ENCODE measurements at places on chromosomes 2 and 18.

DNA sequence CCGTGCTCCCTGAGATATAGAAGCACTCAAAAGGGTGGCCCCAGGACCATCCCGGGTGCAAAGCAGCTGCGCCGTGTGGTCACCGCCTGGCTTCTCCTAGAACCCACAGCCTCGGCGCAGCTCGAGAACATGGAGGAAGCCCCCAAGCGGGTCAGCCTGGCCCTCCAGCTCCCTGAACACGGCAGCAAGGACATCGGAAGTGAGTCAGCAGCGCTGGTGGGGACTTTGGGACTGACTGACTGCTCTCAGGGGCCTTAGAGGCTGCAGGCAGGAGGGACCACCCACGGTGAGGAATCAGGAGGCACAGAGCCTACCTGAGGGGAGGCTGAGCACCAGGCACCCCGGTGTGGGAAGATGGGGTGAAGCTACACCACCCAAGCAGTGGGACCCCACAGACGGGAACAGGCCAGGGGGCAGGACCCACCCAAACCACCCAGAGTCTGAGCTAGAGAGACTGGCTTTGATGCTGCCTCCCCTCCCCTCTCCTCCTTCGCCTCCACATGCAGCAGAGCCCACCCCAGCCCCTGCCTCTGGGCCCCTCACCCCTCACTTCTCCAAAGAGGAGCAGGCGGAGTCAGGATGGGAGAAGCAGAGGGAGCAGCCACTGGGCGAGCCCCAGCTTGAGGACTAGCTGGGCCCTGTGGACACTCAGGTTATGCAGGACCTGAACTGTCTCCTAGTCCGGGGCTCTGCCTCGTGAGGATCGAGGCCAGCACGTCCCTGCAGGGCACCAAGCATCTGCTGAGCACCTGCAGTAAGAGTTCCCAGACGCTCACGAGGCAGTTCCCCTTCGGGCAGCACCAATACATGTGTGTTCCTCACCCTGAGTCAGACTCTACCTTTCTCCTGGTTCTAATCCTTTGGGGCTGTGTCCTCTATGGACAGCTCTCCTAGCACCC lies 28.7 kb downstream of the MTERF4 start:
- DNase-seq, result no peak

- peak; percentile 28 for DNase-seq
Observed at GRCh38 chr2:130920415-130921163, 83.9 kb downstream of the ARHGEF4 start.

DNA sequence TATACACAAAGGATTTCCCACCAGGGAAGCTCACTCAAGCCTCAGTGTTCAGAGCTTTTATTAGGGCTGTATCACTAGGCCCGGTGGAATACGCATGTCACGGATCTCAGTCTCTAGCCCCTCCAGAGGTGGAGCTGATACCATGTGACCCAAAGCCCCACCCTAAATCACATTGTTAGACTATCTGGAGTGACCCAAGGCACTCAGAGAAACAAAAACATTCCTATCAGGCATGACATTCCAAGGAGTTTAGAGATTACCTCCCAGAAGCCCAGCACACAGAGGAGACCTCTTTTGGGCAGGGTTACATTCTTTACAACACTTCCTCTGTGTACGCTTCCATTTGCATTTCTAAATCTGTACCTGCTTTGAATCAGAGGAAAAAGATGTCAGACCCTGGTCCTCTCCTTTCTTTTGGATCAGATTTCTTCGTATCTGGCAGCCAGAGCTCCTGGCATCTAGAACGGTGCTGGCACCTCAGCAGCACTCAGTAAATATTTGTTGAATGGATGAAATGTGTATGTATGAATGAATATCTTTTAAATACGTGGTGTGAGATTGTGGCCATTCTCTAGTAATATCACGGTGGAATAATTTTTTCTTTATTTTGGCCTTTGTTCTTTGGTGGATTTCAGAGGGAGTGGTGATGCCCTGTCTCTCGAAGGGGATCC lies 37.7 kb upstream of the SMAD2 start:
- DNase-seq, result no peak

DNA sequence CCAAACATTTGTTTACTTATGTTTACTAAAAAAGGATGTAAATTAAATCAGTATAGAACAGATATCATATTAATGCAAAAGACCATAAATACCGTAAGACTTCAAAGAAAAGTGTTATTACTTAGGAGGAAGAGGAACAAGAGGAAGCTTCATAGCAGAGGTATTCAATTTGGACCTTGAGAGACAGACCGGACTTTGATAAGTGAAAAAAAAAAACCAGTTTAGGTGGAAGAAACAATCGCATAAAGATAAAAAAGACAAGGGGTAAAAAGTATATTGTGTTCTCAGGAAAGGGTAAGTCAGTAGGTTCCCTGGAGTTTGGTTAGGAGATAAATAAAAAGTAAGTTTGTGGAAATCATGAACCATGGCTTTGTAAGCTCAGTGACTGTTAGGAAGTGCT lies 17.6 kb downstream of the PELI1 start:
- no peak for DNase-seq

DNA sequence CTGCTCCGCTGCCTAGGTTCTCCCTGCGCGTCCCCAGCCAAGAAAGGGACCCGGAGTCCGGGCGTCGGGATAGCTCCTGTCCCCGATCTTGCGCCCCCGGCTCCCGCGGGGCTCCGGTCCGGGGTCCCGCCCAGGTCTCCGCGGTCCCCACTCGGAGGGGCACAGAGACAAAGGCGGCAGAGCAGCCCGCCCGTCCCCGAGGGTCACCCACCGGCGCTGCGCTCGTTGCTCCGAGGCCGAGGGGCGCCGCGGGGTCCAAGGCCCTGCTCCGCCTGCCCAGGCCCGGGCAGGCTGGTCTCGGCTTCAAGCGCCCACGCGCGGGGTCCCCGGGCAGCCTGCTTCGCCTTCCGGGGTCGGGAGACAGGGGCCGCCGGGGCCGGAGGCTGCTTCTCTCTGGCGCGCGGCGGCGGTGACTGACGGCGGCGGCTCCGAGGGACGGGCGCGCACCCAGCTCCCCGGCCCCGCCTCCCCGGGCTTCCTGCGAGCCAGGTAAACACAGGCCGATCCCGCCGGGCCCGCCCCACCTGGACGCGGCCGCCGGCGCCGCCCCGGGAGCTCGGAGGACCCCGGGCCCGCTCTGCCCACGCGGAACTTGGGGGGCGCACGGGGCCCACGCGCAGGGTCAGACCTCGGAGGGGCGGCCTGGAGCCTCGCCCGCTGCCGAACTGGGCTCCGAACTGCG lies at the start of gene MBP:
MBP (minus strand) TSS at position 415 of the 682 bp plus-strand sequence. CDS start 27,522 bp downstream, outside the sequence.
- peak; percentile 61 for DNase-seq

GRCh38 chr18:29188760-29189159 lies 1011.8 kb upstream of the CDH2 start:
- DNase-seq, result no peak

- no peak for DNase-seq
Observed at GRCh38 chr18:8277270-8277669, 332.0 kb upstream of the RAB12 start.

DNA sequence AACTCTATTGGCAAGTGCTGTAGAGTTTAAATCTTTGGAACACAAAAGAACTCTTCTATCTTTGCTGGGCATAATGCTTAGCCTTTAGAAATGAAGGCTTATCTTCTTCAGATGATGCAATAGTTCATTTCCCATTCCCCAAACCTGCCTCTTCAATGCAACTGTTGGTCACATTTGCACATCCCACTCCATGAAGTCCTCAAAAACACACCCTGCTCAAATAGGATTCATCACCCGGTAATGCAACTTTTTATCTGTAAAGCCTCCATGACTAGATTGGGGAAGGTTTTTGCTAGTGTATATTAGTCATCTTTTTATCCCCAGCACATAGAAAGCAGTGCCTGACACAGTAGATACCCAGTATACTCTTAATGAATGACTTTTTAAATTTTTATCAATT lies 376.4 kb downstream of the RBM43 start:
- no peak for DNase-seq

GRCh38 chr2:164593959-164594358 lies 27.3 kb downstream of the GRB14 start:
- DNase-seq, result no peak

DNA sequence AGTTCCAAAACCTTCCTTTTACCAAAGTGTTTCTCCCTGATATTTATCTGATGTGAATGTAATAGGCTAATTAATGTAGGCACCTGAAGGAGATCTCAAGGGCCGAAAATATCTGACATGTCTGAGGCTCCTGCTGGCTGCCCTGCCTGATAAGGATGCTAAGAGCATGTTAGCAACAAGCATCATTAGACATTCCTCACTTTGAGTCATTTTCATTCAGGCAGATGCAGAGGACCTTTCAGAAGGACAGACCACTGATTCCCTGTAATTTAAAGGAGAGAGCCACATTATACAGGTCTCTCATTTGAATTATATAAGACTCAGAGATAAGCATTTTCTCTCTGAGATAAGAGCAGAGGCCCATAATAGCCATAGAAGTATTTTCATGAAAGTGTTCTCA lies 222.4 kb upstream of the NCKAP5 start:
- DNase-seq, result no peak

DNA sequence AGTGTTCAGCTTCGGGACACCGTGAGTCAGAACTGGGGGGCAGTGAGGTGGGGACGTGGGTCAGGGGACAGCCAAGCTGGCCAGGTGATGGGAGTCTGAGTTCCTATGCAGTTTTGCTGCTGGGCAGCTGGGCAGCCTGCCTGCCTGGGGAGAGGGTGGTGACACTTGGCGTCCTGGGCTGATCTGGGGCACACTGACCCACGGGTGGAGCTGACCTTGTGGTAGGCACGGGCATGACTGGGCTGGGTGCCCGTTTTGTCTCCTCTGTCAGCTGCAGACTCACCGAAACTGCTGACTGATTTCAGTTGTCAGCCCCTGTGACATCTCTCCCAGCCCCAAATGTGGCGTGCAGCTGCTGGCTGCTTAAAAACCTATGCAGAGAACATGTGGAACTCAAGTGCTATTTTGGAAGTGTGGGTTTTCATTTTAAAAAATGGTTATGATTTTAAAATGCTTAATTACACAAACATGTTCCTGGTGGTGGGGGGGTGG lies 32.6 kb upstream of the E2F6 start:
- no peak for DNase-seq

GRCh38 chr2:219514836-219515235 lies 554 bp downstream of the ASIC4 start:
- no peak for DNase-seq

DNA sequence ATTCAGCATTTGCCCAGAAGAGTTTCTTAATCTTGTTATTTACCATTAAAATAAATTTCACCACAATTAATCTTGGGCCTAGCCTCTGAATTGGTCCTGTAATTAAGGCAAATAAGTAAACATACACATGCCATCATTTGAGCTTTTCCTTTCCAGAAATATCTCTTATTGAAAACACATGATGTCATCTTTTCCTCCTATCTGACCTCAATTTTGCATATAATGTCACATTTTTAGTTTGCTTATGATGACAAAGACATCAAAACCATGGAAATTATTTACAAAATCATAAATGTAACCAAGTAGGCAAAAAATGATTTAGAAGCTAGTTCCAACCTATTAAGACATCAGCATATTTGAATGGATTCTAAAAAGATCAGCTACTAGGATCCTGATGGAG lies 915.5 kb downstream of the ERBB4 start:
- no peak for DNase-seq

DNA sequence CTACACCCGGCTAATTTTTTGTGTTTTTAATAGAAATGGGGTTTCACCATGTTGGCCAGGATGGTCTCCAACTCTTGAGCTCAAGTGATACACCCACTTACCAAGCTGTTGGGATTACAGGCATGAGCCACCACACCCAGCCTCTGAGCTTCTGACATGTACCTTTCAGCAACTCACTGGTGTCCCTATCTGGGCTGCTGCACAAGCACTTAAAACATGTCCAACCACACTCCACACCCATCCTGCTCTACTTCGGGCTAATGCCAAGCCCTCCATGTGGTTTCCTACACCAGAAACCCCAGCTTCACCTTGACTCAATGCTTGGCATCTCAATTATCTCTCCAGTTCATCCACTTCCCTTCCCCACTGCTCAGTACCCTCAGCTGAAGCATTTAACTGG lies 22.4 kb upstream of the ARMC9 start:
- DNase-seq, result no peak

- no peak for DNase-seq
Observed at GRCh38 chr2:7012141-7012764, 95.0 kb downstream of the RNF144A start.

GRCh38 chr18:72456802-72457201 lies 87.3 kb downstream of the CBLN2 start:
- DNase-seq, result no peak

DNA sequence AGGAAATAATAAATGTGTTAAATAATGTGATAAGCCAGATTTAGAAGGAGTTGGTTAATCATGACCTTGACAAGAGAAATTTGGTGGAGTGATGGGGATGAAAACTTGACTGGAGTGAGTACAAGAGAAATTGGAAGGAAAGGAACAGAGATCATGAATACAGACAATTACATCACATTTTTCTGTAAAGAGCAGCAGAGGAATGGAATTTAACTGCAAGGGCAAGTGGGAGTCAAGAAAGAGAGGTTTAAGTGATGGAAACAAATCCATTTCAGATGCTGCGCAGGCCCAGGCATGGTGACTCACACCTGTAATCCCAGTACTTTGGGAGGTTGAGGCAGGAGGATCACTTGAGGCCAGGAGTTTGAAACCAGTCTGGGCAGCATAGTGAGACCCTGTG lies 46.7 kb downstream of the ICA1L start:
- DNase-seq, result no peak

DNA sequence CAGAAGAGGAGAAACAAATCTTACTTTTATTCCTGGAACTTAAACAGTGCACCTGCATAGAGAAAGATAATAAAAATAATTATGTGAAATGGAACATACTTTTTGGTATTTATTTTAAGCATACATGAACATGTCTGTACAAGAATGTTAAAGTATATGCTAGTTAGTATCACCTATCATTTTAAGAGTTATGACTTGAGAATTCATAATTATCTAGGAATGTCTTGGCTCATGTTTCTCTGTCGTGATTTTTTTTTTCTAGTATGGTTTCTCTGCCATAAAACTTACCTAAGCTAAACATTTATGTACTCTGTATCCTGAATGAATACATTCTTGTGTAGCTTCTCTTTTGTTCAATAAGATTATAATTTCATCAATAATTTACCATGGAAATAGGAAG lies 4.2 kb downstream of the SERPINB7 start:
- no peak for DNase-seq

GRCh38 chr2:71069376-71069775 lies 928 bp downstream of the NAGK start:
- DNase-seq, result no peak

- no peak for DNase-seq
Observed at GRCh38 chr2:100281521-100282438, 40.5 kb downstream of the LONRF2 start.

DNA sequence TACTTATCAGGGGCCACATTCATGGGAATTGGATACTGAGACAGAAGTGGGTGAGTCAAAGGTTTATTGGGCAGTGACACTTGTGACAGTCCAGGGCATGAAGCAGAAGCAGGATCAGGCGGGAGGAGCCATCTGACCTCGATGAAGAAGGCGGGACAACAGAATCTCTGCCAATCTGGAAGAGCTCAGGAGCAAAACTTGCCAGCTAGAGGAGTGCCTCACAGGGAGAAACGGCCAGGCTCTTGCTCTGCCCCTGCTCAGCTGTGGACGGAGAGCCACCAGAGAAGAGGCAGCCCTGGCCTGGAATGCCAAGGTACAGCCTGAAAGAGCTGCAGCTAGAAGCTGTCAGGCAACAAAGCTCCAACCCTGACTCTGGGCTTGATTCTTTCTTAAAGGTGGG lies 16.9 kb downstream of the DAW1 start:
- DNase-seq, result no peak

GRCh38 chr2:226963528-226963927 lies 127.7 kb downstream of the RHBDD1 start:
- no peak for DNase-seq

GRCh38 chr2:24914713-24915112 lies 5.3 kb downstream of the ADCY3 start:
- no peak for DNase-seq

GRCh38 chr2:24342110-24342910 lies 18.0 kb downstream of the ITSN2 start:
- no peak for DNase-seq
